ENCODE measurements at places on chromosomes 12 and 14. TPM values are rescaled to one million over a fixed set of nuclear protein-coding genes. Genes with fewer than 3 reads are reported as not detected.

- no peak for DNase-seq
- H3K27me3 ChIP-seq, result no peaks in the 10 kb centered on the region
- no peak overlapping the region for H3K4me3 ChIP-seq
- H3K36me3 ChIP-seq, result no peaks in the 10 kb centered on the region
- no peak overlapping the region for H3K27ac ChIP-seq
These were observed 23.6 kb upstream of the OR4K2 start for GRCh38 chr14:19851365-19851764.

DNA sequence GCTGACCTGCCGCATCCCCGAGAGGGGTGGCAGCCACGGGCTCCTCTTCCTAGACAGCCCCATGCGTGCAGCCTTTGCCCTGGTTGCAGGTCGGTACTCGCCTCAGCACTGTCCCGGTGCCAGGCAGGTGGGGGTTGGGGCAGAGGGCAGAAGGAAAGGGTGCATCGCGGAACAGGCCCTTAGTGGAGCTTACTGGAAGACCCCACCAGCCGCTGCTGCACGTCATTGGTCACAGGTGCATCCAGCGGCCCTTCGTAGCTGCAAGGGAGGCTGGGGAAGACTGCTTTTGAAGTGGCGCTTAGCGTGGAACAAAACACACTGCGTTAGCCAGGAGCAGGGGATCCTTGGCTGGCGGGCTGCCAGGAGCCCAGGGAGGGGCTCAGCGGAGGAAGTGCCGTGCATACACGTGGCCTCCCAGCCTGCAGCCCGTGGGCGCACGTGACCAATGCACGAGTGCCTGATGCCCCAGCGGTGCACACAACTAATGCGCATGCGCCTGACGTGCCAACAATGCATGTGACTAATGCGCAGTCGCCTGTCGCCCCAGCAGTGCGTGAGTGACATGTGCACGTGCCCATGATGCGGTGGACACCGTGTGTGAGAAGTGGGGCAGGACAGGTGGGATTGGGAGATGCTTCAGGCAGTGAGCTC, 5.0 kb upstream of the EP400 start:
- H3K4me3 ChIP-seq, result no peak overlapping the region
- H3K4me1 ChIP-seq, result peaks cover 10% of the 10 kb centered on the region
- no peak for DNase-seq

GRCh38 chr12:116712458-116713303, 25.2 kb downstream of the SPRING1 start:
- peak overlapping the region; percentile 6 for H3K27ac ChIP-seq
- H3K27me3 ChIP-seq, result no peaks in the 10 kb centered on the region
- DNase-seq, result no peak

DNA sequence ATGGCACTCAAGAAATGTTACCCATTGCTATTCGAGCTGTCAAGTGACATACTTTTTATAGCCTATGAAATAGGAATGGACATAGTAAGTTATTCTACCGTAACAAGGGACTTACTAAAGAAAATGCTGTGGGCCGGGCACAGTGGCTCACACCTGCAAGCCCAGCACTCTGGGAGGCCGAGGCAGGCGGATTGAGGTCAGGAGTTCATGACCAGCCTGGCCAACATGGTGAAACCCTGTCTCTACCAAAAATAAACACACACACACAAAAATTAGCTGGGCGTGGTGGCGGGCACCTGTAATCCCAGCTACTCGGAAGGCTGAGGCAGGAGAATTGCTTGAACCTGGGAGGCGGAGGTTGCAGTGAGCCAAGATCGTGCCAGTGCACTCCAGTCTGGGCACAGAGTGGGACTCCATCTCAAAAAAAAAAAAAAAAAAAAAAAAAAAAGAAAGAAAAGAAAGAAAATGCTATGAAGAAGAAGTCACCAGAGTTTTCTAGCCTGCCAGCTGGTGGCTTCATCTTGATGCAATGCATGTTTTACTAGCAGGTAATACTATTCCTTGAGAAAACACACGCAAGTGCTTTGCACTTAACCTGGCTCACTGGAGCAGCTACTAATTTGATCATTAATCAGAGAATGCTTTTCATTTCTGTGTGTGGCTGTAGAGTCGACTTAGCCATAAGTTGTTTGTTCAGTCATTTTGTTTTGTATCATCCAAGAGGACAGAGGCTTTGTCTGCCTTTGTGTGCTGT, 166.7 kb upstream of the MYL2 start:
- H3K36me3 ChIP-seq, result peaks cover 9% of the 10 kb centered on the region
- H3K27ac ChIP-seq, result no peak overlapping the region
- peaks cover 47% of the 10 kb centered on the region for H3K27me3 ChIP-seq
- H3K4me3 ChIP-seq, result no peak overlapping the region
- no peak for DNase-seq
- peaks cover 4% of the 10 kb centered on the region for H3K4me1 ChIP-seq

The HELB gene
- total RNA-seq, result 51.8 TPM
